Esophagus squamous epithelium (tissue), 5 donors: ENCODE measurements at places on chromosomes 13 and 19.

DNA sequence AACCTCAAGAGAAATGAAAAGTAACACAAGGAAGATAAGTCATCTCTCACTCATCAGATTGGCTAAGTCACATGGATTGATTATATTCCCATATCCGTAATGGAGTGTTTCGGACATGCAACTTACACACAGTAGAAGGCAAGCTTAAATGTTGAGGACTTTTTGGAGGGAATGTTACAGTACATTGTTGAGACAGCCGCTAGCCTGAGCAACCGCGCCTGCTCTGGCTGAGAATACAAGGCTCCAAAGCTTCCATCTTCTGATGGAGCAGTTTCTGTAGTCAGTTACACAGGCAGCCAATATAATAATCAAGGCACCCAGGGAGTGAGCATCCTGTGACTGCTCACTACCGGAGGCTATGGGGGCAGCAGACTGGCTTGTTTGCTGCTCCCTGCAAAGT lies 1.0 kb upstream of the CRYL1 start:
- DNase-seq = no peak

GRCh38 chr19:14440049-14440448 lies 6.9 kb downstream of the PKN1 start:
- peak; percentile 61 for DNase-seq

DNA sequence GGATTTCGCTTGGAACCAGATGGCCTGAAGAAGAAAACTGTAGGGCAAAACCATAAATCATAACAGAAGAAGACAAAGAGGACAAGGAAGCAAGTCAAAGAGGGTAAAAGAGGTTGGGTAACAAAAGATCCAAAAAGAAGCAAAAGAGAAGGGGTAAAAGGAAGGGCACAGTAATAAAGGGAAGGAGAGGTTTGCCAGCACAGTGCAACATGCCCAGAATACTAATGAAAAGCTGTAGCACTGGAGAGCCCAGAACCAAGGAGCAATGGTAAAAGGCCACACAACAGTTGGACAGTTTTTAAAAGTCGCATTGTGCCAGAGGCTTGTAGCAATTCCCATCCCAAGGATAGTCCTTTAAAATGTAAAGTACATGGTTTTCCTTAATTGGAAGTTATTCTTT lies 506.6 kb downstream of the PCDH9 start:
- no peak for DNase-seq

DNA sequence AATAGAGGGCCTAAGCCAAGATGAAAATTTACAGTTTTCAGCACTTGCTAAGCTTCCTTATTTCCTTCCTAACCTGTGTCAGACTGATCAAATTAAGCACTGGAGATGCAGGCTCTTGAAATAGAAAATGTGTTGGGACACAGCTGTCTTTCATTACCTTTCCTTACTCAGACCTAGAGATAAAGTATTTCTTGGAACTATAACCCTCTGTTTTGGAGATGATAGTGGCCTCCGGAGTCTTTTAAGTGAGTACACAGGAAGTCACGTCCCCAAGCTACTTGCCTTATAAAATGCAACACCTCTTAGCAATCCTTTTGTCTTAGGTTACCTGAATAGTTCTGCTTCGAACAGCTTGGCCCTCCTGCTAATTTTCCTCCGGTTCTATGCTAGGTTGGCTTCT lies 12.4 kb upstream of the AKAP11 start:
- DNase-seq = no peak

GRCh38 chr19:39858541-39858940 lies 12.4 kb upstream of the FBL start:
- DNase-seq = no peak

DNA sequence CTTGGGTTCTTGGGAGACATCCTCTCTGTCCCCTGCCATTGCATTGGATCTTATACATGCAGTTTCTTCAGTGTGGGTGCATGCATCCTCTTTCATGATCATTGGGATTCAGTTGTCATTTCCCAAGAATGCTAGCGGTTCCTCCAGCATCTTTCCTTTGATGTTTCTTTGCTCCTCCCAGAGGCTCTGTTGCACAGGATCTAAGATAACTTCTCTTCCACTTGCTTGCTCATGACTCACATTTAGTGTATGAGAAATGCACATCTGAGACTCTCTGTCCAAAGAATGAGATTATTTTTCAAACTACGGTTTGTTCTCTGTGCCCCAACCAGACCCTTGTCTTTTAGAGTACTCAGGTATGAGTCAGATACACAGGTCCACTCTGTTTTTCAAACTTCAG lies 197.1 kb downstream of the NDFIP2 start:
- no peak for DNase-seq

DNA sequence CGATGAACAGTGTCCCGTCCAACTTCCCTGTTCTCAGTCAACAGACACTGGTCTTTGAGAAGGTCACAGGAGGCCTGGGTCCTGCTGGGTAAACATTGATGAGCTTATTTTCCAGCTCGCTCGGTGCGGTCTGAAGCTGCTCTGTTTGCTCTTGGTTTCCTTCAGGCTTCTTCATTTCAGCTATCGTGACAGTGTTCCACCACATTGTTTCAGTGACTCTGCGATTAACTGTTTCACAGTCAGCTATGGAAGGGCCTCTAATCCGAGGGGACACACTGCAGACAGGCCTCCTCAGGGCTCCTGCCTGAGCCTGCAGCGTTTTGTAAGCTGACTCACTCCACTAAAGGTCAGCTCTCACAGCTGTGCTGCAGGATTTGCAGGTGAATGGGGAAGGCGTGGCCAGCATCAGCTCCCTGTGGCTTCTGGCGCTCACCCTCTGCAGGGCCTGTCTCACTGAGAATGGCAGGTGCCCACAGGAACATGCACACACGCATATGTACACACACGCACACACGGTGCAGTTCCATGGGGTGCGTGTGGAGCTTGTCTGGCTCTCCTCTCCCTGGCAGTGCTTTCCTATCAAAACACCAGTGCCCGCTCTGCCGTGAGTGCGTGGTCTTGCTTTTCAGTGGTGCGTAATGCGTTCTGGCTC lies 62.9 kb upstream of the MCF2L start:
- no peak for DNase-seq

GRCh38 chr19:53626976-53627375 lies 4.8 kb upstream of the DPRX start:
- no peak for DNase-seq

DNA sequence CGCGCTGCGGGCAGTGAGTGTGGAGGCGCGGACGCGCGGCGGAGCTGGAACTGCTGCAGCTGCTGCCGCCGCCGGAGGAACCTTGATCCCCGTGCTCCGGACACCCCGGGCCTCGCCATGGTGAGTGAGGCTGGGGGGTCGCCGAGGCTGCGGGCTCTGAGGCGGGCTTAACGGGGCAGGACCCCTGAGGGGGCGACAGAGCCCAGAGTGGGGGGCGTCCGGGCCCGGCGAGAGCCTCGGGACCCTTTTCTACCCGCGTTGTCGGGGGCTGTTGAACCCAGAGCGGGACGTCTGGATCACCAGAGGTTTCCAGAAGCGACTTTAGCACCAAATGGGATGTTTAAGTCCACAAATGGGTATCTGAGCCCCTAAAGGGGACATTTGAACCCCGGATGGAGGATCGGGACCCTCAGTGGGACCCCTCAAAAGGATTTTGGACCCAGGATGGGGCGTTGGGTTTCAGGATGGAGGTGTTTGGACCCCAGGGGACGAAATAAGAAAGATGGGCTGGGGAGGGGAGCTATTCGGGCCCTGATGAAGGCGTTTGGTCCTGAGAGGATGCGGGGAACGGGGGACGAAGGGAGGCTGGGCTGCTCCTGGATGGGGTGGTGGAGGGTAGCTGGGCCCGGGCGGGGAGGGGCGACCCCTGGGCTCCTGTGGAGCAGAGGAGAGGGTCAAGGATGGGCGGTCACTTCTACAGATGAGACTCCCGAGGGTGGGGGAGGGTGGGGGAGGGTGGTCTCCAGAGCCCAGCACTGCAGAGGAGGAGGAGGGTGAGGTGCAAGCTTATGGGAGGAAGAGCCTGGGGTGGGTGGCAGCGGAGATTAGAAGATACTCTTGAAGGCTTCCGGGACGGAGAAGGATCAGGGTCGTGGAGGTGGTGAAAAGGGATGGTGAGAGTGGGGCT lies at the start of gene CALM3:
TSS of gene CALM3 (plus strand) at position 13 of the 907 bp plus-strand sequence. CDS start at position 118, 105 bp downstream.
- DNase-seq = no peak

DNA sequence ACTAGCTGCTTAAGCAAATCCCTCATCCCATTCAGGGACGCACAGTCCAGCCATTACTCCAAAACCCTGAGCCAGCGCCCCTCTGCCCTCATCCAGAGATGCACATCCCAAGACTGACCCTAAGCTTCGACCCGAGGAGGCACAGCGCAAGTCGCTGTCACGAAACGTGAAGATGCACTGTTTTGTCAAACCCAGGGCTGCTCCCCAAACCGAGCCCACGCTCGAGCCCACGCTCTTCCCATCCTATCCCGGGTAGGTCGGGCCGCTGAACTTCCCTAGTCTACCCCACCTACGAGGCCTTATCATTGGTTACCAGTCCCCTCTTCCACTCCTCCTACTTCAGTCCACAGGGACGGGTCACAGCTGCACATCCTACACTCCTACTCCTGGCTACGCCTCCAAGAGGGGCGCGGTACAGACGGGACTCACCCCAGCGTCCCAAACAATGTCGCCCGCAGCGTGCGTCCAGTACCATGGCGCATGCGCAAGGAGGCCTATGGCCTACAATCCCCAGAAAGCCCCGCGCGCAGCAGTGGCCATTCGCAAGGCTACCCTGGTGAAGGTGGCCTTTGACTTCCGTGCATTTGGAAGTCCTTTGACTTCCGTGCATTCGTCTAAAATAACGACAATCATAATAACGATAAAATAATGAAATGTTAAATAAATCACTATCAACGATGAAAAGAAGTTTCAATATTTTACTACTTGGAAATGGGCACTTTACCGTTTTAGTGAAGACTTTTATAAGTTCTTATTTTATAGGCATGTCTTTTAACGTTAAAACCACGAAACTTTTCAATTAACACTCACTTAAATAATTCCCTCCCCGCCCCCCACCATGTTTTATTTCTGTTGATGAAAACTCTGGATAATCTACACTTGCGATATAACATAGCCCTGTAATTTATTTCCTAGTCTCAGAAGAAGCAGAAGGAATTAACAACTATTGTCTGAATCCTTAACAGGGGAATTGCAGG lies at the start of gene ZNF285:
TSS of gene ZNF285 (minus strand) at position 470 of the 977 bp plus-strand sequence. CDS start 4,395 bp downstream, outside the sequence.
- no peak for DNase-seq

DNA sequence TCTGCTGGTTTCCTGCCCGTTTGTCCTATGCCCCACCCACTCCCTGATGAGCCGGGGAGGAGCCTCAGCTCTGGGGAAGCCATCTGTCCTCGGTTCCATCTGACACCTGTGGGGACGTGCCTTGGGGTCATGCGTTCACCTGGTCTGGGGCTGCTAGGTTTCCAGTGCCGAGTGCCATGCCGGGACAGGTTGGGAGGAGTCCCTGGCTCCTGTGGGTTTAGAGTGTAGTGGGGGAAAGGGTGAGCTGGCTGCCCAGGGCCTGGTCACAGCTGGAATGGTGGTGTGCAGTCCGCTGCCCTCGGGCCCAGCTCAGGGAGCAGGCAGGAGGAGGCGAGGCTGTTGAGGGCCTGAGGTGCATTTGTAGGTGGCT lies 2.5 kb downstream of the KDM4B start:
- no peak for DNase-seq

- DNase-seq = no peak
These were observed 34.1 kb upstream of the WDFY2 start for GRCh38 chr13:51550151-51550550.

GRCh38 chr13:89982407-89983095 lies 1364.9 kb upstream of the MIR17HG start:
- DNase-seq = no peak

GRCh38 chr13:109636736-109637135 lies 149.6 kb downstream of the IRS2 start:
- no peak for DNase-seq

DNA sequence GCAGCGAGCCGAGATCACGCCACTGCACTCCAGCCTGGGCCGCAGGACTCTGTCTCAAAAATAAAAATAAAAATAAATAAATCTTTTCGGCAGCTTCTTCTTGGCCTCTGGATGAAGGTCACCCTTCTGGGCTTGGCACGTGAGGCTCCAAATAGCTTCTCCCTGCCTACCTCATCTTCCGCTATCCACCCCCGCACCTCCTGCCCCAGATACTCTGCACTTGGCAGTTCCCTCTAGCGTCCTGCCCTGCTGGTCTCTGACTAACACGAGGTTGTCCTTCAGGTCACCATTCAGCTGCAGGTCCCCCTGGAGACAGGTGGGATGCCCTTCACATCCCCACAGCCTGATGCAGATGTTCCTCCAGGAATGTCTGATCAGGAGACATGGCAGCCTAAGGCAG lies 8.5 kb upstream of the CCL25 start:
- DNase-seq = no peak

- DNase-seq = no peak
These were observed 14.5 kb upstream of the ICAM3 start for GRCh38 chr19:10353793-10354391.
